ENCODE measurements at places on chromosomes 5 and 9. TPM values are rescaled to one million over a fixed set of nuclear protein-coding genes. Genes with fewer than 3 reads are reported as not detected.

The FNIP1 gene
- polyA plus RNA-seq, result 24.3 TPM

The SLC23A1 gene
- polyA plus RNA-seq, result 0.70 TPM

GRCh38 chr9:135805422-135806022 is 101.8 kb downstream of the CAMSAP1 start:
- no peak for DNase-seq

The MYORG gene
- 4.8 TPM for polyA plus RNA-seq

DNA sequence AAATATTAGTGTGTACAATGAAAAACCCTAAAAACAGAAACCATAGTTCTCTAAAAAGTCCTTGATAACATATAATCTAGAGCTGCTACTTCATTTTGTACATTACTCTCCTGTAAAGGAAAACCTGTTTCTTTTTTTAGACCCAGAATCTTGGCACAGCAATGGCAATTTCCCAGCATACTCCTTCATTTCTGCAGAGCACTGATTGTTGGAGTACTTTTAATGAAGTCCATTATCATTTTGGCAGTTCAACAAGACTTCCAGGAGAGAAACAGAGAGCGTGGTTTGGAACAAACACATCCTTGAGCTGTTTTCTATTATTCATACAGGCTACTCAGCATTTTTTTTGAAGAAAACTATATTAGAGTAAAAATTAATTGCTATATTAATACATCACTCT is 22.7 kb upstream of the MROH2B start:
- no peak for DNase-seq

DNA sequence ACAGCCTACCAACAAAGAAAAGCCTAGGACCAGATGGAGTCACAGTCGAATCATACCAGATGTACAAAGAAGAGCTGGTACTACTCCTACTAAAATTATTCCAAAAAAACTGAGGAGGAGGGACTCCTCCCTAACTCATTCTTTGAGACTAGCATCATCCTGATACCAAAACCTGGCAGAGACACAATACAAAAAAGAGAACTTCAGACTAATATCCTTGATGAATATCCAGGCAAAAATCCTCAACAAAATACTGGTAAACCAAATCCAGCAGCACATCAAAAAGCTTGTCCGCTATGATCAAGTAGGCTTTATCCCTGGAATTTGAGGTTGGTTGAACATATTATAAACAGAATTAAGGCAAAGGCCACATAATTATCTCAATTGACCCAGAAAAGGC is 900.4 kb upstream of the ARRDC3 start:
- no peak for DNase-seq

The SLC6A18 gene
- not detected for polyA plus RNA-seq

The PFN3 gene
- not detected for polyA plus RNA-seq

GRCh38 chr9:4393806-4394523 is 94.1 kb upstream of the GLIS3 start:
- no peak for DNase-seq

DNA sequence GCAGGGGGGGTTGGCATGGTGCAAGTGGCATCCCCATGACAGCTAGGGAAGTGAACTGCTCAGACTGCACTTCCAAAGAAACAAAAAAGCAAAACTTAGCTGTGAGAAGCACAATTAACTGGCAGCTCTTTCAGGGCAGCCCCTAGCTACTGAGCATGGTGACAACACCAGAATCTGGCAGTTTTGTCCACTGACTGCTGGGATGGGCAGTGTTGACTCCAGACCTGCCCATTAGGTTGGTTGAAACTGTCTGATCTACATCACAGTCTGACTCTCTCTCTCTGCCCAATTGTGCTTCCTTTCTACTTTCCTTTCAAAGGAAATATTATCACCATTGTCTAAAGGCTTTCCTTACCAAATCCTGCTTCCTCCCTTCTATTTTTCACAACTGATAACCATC is 12.5 kb upstream of the RAD23B start:
- DNase-seq, result no peak

- DNase-seq, result no peak
Measured at GRCh38 chr5:75053054-75053303, 621 bp upstream of the GCNT4 start.

DNA sequence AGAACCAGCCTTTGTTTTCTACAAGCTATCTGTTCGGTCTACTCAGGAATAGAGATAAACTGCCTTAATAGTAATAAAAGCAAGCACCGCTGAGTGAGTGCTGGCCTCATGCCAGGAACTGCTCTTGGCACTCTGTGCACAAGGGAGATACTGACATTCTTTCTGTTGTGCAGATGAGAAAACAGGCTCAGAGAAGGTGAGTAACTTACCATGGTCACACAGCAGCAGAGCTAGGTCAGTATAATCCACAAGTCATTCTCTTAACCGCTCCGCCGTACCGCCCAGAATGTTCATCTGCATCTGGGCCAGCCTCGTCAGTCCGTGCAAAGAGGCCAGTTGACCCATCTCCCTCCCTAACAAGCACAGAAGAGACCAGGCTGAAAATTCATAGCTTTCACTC is 27.4 kb downstream of the QRFP start:
- DNase-seq, result no peak

GRCh38 chr5:14406554-14406849 is 175.1 kb upstream of the OTULINL start:
- DNase-seq, result no peak

- DNase-seq, result no peak
Measured at GRCh38 chr5:105695941-105696340, 1974.8 kb downstream of the EFNA5 start.

DNA sequence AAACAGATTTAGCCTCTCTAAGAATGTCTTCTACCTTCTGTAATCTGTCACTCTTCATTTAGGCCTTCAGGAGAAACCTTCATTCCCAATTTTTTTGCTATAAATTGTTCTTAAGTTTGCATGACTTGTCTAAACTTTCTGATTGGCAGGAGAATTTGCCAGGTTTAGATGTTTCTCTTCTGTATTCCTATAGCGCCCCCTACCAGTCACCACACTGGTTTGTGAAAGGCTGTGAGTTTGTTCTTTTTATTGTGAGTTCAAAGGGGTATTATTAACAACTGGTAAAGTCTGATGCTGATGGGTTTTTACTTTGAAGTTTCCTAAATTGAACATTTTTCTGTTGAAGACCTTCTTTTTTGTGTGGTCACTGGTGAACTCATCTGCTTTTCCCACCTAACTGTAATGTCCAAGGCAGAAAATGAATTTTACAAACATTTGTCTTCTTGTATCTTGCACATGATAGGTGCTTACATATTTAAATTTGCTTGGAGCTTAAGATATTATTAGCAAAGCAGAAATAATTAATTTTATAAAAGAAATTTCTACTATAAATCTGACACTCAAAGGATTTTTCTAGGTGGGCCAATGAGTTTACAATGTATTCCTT is 18.4 kb upstream of the F2RL2 start:
- DNase-seq, result peak; percentile 49

The FGF18 gene
- polyA plus RNA-seq, result 6.7 TPM

GRCh38 chr9:68678430-68678829 is 26.6 kb upstream of the PIP5K1B start:
- DNase-seq, result no peak

DNA sequence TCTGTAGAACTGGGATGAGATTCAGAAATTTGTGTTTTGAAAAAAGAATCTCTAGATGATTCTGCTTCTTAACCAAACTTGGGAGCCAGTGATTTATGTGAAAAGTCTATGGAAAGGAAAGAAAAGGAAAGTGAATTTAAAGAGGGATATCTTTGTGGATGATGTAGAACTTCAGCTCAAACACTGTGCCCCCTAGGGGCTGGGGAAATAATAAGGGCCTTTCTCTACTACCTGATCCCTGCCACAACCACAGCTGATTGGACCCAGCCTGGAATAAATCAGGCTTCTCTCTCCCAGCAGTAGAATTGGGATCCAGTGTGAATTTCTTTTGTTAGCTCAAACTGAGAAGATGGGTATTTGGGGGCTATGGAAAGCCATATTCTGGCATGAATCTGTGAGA is 155.0 kb downstream of the PRELID2 start:
- no peak for DNase-seq

DNA sequence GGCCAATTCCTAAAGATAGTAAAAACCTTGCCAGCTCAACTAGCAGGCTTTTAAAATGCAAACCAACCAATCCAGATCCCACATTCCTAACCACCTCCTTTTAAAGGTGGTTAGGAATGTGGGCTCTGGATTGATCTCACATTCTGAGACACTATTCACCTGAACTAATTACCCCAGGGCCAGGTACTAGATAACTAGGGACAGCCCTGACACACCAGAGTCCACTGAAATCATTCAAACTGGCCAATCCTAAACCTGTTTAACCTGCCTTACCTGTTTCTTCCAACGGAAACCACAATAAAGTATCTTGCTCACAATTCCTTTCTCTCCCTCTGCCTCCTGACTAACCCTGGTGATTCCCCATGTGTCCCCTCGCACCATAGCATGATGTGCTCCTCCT is 168.3 kb upstream of the DMAC1 start:
- DNase-seq, result no peak

The NOL8 gene
- polyA plus RNA-seq, result 58.2 TPM

The FOXD4 gene
- 0.31 TPM for polyA plus RNA-seq

DNA sequence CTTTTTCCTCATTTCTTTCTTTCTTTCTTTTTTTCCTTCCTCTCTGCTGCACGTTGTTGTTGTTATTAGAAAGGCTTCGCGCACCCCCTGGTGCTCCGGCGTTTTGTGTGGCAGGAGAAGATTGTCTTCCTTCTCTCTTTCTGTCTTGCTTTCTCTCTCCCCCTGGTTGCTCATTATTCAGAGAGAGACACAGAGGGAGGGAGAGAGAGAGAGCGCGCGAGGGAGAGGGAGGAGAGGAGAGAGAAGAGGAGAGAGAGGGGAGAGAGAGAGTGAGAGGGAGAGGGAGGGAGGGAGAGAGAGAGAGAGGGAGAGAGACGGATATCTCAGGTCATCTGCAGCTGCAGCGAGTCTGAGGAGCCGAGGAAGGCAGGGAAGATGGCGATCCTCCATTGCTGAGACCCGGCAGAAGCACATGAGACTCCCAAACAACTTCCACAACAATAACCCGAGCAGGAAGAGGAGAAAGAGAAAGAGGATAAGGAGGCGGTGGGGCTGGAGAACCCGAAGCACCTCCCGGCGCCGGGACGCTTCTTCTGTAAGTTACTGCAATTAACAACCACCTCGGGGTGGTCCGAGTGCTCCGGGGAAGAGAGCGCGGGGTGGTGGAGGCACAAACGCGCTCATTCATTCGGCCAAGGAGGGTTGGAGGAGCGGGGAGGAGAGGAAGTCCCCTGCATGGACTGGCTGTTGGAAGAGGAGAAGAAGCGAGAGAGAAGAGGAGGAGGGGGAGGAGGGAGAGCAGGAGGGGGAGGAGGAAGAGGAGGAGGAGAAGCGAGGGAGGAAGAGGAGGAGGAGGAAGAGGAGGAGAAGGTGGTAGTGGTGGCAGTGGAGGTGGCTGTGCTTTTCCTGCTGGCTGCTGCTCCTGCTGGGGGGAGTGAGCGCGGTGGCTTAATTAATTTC is at the start of gene ZNF462:
Gene ZNF462, plus strand, starts transcription at position 346 of the 900 bp plus-strand sequence. CDS start 60,218 bp downstream, outside the sequence.
- DNase-seq, result peak; percentile 65

DNA sequence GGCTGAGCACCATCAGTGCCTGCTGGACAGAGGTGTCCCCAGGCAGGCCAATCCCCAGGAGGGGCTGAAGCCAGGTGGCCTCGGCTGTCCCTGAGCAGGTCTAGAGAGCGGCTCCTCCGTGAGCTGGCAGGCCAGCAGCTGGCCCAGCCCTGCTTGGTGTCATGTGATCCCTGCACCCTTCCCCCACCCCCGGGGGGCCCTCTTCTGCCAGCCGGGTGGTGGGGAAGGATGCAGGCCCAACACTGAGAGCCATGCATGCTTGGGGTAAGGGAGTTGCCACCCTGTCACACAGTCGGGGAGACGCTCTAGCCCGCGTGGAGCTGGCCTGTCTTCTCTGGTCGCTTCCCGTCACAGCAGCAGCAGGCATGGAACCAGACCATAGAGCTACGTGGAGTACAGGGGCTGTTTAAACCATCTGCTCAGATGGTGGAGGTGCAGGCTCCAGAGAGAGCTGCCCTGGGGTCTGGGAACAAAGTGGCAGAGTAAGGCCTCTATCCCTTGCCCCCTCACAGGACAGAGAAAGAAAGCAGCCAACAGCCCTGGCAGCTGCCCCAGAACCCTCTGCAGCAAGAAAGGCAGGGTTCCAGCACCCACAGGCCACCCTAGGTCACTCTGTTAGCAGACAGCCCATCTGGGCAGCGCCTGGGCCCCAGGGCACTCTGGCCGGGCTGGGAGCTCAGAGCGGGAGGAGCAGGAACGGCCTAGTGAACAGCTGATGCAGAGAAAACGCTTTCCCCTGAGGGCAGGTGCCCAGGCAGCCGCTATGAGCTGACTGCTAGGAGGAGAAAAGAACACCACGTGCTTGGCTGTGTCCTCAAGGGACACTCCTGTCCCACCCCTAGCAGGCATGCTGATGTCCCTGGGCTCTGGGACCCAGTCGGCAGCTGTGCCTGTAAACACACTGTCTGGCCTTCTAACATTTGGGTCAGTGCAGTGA is 6.8 kb downstream of the RALGDS start:
- DNase-seq, result peak; percentile 81

GRCh38 chr9:136643596-136644342 is 18.9 kb upstream of the EGFL7 start:
- DNase-seq, result no peak

- DNase-seq, result peak; percentile 35
Measured at GRCh38 chr5:142143878-142144277, 35.3 kb downstream of the NDFIP1 start.

Measured in left lung (tissue), 14 donors.